ENCODE measurements at places on chromosomes 3 and 15. TPM values are rescaled to one million over a fixed set of nuclear protein-coding genes. Genes with fewer than 3 reads are reported as not detected.

Gene ITIH3
- polyA plus RNA-seq = 8.0 TPM

DNA sequence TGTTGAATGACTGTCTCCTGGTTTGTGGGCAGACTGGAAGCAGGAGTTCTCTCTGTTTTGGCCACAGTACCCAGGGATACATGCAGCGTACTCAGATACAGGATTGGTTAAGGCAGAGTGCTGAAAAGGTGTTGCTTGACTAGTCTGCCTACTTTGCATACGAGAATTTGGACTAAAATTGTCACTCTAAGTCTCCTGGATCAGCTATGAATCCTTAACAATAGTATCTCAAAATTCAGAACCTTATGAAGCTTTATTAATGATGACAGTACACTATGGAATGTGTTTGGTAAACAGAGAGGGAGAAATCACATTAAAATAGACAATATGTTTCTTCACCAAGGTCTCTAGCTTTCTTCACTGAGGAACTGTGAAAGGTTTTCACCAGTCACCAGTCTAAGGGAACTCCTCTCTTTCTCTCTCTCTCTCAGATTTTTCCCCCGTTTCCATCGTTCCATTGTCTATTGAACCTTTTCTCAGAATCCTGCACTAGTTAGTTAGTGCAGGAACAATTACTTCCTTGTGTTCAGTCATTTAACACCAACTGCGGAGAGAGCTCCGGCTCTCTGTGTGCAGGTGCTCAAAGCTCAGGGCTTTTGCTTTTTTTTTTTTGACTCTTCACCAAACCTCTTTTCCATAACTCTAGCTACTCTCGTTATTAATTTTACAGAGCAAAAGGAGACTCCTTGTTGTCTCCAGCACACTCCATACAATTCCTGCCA, 85.9 kb upstream of the FNDC3B start:
- DNase-seq = no peak

DNA sequence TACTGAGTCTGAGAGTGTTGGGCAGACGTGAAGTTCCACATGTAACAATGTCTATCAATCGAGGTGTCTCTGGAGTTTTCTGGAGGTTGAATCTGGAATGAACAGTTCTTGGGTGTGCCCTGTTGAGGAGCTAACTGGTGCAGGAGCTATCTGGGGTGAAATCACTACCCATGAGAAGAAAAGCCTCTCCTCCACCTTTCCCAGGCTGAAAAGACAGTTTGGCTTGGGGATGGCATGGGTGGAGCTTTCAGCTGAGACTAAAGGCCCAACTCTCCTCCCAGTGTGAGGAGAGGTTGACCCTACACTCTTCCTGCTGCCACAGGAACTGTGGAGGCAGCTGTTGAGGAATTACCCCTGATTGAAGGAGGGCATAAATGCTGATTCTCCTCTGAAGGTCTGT, 54.4 kb upstream of the LRRFIP2 start:
- no peak for DNase-seq

DNA sequence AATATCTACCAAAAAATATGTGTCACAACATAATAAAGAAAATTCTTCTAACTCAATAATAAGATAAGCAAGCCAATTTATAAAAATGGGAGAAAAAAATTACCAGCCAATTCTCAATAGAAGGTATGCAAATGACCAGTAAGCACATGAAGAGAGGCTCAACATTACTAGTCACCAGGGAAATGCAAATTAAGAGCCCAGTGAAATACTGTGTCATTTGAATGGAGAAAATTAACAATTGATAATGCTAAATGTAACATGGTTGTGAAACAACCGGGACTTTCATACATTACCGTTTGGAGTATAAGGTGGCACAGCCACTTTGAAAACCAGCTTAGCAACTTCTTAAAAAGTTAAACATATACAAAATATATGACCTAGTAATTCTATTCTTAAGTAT, 460.7 kb downstream of the IGSF11 start:
- DNase-seq = no peak

DNA sequence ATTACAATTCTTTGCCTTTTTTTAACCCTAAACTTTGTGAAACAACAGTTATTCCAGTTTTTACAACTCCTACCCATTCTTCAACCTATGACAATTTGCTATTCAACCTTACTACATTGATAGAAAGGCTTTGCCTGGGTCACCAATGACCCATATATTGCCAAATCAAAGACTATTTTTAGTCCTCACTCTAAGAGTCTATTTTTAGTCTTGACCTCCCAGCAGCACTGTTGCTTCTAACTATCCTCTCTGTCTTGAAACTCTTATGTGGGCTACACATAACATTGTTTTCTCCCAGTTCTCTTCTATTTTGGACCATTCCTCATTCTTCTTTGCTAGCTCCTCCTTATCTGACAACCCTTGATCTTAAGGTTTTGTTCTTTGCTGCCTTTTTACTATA, 71.4 kb downstream of the C3orf80 start:
- no peak for DNase-seq

DNA sequence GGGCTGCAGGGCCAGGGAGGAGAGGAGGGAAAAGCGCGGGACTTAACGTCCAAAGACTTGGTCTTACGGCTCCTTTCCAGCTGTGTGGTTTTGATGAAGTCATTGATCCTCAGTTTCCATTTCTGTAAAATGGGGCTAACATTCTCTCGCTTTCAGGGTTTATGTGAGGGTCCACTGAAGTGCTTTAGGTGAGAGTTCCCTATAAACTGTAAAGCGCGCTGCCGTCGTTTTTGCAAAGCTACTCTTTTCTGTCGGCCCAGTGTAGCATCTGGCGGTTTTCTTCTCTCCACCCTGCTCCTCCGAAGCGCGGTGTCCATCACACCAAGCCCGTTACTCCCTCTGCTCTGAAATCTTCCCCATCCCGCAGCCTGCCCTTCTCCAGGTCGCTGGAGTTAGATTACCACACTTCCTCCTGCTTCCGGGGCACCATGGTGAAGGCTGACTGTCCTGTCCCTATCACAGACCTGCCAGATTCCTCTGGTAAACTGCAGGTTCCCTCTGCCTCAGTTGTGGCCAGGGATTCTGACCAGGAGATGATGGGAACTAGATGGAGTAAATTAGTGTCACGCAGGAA, 702 bp upstream of the DNAJC17 start:
- DNase-seq = no peak

GRCh38 chr3:19886404-19886803, 47.6 kb downstream of the EFHB start:
- no peak for DNase-seq

GRCh38 chr3:180973543-180973942, 16.0 kb downstream of the DNAJC19 start:
- DNase-seq = no peak

- DNase-seq = no peak
These were observed 376.3 kb upstream of the ARHGEF26 start for GRCh38 chr3:153744889-153745288.

GRCh38 chr3:74075241-74075640, 450.5 kb upstream of the PDZRN3 start:
- no peak for DNase-seq

Data from renal cortex interstitium (tissue), 15 donors.